ENCODE measurements at places on chromosomes 13 and 19.
A peak's percentile ranks its signal among the peaks of the same experiment; 100 is the strongest.

- DNase-seq = no peak
Measured at GRCh38 chr13:31927219-31927653, 104.3 kb upstream of the FRY start.

DNA sequence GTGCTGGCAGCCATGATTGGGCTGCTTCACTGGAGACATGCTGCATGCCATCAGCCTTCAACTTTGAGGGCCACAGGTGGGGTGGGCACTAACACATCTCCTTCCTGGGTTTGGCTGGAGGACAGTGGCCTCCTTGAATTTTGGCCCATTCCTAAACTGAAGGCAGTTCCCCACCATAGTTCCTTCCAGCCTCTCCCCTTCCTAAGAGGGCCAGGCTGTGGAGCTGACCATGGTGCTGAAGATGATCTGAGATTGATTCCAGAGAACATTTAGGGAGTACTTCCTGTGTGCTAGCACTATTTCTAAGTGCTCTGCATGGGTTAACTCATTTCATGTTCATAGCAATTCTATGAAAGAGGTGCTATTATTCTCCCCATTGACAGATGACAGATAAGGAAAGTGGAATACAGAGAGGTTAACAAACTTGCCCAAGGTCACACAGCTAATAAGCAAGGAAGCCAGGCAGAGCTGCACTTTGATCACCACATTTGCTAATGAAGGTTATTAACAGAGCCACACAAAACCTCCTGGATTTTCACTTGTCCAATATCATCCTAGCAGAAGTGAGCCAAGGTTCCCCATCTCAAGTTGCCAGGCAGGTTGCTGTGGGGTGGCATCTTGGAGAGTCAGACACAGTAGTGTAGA, 175.3 kb downstream of the ZIC5 start:
- DNase-seq = no peak

DNA sequence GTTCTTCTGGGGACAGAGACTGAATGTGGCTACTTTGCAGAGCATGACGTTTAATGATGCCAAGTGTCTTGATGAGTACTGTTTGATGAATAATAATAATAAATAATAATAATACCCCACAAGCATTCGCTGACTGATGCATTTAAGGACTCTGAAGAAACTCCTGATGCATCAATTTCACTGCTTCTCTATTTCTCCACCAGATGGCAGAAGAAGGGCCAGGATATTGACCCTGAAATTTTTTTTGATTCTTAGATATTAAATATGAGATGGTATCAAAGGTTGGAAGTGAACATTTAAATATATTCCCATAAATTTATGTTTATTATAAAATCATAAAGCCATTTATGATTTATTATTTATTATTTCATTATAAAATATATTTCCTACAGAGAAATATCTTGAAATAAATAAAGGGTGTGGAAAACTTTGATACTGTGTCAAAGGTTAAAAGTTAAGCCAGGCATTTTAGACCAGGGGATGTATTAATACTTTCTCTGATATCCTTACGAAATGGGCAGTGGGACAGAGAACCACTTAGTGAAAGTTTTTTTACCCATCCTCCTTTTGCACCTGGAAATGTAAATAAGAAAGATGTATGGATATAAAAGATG, 170.9 kb downstream of the LACC1 start:
- DNase-seq = no peak

GRCh38 chr19:4800591-4801081, 9.1 kb downstream of the FEM1A start:
- no peak for DNase-seq

GRCh38 chr19:5086725-5087439, 118.0 kb downstream of the KDM4B start:
- no peak for DNase-seq

- DNase-seq = no peak
Measured at GRCh38 chr13:19664481-19665230, 31.2 kb downstream of the MPHOSPH8 start.

DNA sequence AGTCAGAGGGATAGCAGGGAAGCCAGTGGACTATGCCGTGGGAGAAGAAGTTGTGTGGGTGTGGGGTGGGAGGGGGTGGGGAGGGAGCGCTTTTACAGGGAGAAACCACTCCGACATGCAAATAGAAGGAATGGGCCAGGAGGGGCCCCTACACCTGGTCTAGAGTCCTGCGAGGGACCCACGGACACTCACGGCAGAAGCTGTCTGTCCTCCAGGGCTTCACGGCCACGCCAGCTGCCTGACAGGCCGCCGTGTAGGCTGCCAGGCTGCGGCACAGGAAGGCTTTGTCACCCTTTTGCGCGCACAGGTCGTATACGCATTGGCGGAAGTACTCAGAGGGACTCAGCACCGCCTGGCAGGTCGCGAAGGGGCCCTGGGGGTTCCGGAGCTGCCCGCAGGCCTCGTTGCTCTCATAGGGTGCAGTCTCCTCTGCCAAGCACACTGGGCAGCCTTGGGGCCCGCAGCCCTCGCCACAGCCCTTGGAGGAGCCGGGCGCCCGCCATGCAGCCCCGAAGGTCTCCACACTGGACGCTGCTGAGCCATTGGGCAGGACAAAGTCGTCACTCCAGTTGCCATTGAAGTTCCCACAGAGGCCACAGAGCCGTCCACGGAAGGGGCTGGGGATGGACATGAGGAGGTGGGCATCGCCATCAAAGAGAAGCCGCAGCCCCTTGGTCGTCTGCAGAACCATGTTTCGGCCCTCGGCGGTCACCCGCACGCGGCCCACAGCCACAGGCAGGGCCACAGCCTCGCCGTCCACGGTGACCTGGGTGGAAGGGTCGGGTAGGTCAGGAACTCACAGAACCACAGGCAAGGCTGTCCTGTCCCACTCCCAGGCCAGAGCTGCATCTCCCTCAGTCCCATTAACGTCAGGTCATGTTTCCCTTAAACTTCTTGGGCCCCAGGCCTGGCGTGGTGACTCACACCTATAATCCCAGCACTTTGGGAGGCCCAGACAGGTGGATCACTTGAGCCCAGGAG, 26.0 kb upstream of the FBL start:
- DNase-seq = no peak

GRCh38 chr19:16361926-16362325, 37.3 kb downstream of the KLF2 start:
- no peak for DNase-seq

- DNase-seq = no peak
Measured at GRCh38 chr19:12868540-12869112, 12.6 kb downstream of the DNASE2 start.

DNA sequence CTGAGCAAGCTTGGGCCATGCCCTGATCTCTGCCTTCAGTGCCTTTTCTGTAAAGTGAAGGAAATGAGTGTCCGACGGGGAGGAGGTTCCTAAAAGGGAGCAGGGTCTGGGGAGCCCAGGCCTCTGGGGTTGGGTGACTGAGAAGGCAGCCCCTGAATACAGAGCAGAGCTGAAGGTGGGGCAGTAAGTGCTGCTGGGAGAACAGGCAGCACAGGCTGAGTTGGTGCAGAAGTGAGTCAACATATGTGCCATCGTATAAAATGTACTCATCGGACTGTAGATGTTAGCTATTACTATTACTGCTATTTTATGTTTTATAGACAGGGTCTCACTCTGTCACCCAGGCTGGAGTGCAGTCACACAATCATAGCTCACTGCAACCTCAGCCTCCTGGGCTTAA, 1.0 kb upstream of the HAMP start:
- DNase-seq = no peak

- no peak for DNase-seq
Measured at GRCh38 chr13:99354371-99354951, 47.3 kb upstream of the GPR183 start.

GRCh38 chr19:56477429-56478338, 539 bp upstream of the ZNF667 start:
- peak; percentile 7 for DNase-seq
